ENCODE measurements at places on chromosomes 12 and 14.

GRCh38 chr12:107359382-107359781 is 266.0 kb upstream of the CRY1 start:
- no peak for DNase-seq

GRCh38 chr12:53572134-53572758 is 53.9 kb downstream of the ATF7 start:
- DNase-seq, result no peak

DNA sequence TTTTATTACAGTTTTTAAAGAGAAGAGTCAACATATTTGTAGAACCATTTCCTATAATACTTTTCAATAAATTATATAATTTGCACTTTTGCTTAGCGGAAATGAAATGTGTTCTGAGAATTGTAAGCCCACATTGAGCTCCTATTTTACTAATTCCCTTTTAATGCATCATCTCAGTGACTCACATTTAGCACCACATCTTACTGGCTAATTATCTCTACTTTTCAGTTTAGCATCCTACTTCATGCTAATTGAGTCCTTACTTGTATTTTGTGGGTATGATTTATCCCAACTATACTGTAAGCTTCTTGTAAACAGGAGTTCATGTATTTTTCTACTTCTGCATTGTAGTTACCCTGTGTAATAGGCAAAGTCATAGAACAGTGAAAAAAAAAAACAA is 67.5 kb downstream of the TMX1 start:
- no peak for DNase-seq

- DNase-seq, result no peak
Measured at GRCh38 chr12:12051668-12052067, 19.1 kb upstream of the BCL2L14 start.

- DNase-seq, result no peak
Measured at GRCh38 chr12:54945082-54945481, 39.5 kb downstream of the TESPA1 start.

DNA sequence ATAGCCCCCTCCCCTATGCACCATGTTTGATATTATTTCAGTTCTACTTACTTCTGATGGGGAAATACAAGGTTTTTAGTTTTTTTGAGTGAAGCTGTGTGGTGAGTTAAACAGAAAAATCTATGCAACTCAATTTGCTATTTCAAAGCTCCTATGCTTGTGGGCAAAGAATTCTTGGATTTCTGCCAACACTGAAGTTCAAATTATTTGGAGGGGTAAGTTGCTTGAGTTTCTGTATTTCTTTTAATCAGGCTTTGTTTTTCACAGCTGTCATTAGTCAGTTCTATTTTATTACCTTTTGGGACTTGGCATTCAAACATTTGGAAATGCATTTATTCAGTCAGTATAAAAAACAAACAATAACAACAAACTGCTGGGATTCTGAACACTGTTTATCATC is 407.5 kb upstream of the MGAT4C start:
- DNase-seq, result no peak

Data from mesothelial cell of epicardium (in vitro differentiated cells).